Urinary bladder (tissue), 4 donors: ENCODE measurements at places on chromosomes 4 and X. TPM values are rescaled to one million over a fixed set of nuclear protein-coding genes. Genes with fewer than 3 reads are reported as not detected.

Gene IBSP
- not detected for total RNA-seq

Gene WDR45
- total RNA-seq, result 36.3 TPM

DNA sequence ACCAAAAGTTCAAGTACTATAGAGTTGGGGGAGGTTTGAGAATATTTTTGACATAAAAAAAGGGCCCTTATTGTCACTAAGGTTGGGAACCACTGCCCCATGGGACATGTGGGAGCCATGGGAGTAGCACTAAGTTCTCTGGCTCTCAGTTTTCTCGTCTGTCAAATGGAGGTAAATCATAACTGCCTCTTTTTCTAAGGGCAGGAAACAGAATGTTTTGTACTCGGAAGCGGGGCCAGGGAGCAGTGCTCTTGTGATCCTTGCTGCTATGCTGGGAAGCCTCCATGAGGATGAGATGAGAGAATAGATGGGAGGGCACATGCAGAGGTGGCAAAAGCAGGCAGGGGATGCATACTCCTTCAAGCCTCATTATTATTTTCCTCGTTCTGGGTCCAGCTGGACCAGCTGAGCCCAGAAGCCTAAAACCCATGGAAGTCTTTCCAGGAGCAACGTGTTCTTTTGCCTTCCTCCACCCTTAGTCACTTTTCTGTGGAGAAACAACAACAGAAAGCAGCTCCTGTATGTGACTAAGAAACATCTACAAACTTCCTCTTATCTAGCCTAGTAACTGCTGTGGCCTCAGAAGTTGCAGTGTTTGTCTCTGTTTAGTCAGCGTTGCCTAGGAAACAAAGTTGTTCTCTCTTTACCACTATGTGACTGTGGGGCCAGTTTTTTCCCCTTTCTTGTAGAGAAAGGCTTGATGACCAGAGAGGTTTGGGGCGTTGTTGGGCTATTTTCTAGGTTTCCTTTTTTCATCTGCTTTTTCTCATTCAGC is 64.8 kb downstream of the TSC22D3 start:
- DNase-seq, result peak; percentile 67

Gene MYL5
- total RNA-seq, result 11.8 TPM

- no peak for DNase-seq
These were observed 128.6 kb downstream of the ARHGAP6 start for GRCh38 chrX:11537141-11537540.

GRCh38 chr4:1807332-1807777 is 14.3 kb downstream of the FGFR3 start:
- no peak for DNase-seq
